CD4-positive, alpha-beta T cell treated with Interferon alpha-2 for 1 hour (primary cell): ENCODE measurements at places on chromosomes 12 and 14.

DNA sequence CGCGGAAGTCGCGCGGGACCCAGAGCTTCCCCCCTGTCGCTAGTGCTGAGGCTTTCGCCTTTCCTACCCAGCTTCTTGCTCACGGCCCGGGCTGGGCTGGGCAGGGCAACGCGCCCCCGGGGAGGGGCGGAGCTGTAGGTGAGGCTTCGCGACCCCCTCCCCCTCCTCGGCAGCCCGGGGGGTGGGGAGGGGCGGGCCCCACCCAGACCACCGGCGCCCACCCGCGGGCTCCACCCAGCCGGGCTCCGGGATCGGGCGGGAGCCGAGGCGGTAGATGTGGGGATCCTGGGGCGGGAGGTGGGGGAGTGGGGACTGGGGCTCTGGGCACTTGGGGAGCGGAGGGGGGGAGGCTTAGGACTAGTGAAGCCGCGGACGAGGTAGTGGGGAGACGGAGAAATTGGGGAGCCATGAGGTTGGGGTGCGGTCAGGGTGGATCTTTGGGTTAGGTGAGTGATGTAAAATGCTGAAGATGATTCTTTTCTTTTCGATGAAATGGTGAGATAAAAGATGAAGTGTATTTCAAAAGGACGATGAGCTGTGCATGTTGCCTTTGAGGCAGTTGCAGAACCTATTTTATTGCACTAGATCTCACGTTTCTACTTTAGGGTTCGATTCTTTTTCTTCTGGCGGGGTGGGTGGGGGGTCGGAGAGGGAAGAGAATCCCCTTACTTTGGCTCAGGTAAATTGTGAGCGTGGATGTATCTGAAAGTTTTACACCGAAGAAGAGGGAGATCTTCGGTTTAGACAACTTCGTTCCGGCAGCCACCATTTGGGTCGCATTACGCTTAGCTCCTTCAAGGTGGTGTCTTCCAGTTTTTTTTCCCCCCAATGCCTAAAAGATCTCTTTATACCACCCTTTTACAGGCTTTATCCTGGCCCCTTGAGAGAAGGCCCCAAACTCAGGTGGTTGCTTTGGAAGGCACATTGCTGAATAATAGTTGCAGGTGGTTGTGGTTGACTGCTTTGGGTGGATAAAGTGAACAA lies 619 bp downstream of the ERC1 start:
- DNase-seq, result no peak

DNA sequence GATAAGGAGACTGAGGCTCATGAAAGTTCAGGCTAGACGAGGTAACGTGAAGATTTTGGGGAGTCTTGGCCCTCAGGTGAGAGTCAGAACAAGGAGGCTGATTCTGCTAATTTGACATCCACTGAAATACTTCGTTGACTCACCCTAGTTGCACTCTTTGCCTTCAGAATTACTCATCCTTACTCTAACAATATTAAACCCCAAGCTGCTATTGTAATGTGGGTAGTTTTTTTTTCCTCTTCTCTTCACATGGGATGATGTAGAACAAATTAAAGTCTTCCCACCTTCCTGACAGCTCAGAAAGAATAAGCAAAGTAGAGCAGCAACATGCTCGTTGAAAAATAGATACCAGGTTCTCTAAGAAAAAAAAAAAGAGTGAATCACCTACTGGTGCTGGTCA lies 22.0 kb upstream of the SRRM4 start:
- no peak for DNase-seq

GRCh38 chr14:105042813-105043212 lies 21.9 kb upstream of the CDCA4 start:
- no peak for DNase-seq

- DNase-seq, result no peak
Observed at GRCh38 chr12:79367032-79367589, 323.7 kb downstream of the PAWR start.

DNA sequence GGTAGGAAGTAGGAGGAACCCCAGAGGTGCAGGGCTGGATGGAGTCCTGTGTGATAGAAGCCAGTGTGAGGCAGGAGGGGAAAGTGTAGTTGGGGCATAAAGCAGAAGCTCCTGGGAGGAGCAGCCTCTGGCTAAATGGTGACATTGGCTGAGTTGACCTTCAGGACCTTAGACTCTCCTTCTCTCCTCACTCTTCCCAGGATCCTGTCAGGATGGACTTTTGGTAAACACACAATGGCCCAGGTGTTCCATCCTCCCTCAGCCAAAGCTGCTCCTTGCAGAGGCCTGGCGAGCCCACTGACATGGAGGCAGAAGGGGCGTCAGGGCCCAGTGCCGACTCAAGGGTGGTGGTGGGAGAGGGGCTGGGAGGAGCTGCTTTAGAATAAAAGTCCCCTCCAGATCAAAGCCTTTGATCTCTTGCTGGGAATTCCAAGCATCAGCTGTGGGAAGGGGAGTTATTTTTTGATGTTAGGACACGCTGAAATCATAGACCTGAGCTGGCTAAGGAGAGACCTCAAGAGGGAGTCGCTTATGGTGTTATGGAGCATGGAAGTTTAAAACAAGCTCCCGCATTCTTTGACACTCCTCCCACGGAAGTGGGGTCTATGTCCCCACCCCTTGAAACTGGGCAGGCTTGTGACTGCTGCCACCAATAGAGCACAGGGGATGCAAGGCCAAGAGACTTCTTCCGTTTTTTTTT lies 44.1 kb downstream of the SMIM41 start:
- no peak for DNase-seq

DNA sequence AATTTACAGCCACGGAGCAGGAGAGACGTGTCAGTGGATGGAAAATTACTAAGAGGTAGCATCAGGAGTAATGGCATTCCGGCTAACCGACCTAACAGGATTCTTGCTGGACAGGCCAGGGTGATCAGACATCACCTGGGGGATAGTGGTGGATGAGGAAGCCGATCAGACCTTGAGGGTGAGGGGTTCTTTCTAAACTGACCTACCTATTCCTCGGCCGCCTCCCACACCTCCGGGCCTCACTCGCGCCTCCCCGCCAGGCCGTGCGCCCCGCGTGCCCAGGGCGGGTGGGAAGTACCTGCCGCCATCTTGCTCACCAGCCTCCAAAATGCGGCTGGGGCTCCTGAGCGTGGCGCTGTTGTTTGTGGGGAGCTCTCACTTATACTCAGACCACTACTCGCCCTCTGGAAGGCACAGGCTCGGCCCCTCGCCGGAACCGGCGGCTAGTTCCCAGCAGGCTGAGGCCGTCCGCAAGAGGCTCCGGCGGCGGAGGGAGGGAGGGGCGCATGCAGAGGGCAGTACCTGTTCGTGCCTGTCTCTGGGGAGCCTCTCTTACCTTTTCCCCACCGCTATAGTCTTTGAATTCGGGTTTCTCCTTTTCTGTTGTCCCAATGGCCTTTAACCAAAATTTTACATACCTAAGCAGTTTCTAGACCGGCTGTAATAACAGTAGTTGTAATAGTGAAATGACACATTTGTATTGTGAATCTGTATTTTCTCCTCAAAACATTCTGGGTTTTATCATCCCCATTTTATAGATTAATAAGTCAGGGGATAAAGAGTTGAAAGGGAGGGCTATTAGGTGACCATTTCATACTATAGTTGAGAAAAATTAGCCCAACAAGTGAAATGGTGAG lies at the start of gene TMPRSS12:
Gene TMPRSS12 (plus strand): TSS at position 290 of the 857 bp plus-strand sequence. CDS start 39 bp downstream, at position 329.
- DNase-seq, result no peak

GRCh38 chr12:98612696-98613334 lies 19.3 kb downstream of the SLC25A3 start:
- no peak for DNase-seq

DNA sequence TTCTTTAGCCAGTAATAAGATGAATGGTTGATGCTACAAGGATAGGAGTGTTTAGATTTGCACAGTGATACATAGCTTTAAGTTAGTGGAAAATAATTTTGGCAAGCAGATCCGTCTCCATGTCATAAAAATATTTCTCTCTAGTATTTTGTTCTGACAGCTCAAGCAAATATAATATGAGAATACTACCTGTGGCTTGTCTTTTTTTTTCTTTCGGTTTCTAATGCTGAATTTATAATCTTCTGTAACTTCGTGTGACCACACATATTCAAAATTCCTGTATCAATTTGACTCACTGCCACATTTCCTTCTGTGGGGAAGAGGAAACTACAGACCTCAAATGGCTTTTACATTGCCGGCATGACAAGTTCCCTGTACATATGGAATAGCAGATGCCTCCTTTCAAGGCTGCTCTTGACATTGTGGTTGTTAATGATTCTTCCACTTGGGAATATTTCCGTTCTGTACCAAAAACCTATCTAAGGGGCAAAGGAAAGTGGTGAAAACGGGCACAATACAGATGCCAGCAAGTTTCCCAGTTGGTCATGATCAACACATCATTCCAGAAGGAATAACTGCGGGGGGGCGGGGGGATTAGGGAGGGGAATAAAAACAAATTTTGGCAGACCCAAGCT lies 103.6 kb upstream of the CCDC91 start:
- no peak for DNase-seq

DNA sequence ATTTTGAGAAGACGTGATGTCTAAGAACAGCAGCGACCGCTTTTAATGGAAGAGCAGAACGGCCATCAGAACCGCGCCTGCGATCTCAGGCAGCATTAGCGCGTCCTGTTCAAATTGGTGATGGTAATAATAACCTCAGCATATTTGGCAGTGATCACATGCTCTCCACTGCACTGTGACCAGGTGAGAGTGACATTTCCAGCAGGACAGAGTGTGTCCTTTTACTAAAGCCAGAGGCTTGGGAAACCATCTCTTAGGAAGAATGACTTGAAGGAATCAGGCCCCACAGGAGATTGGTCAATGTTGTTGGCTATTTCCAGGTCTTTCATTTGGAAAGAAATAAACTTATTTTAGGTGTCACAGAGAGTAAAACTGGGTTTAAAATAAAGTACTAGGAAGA lies 51.4 kb upstream of the FBXO21 start:
- DNase-seq, result no peak

GRCh38 chr14:51880835-51881580 lies 20.6 kb downstream of the GNG2 start:
- no peak for DNase-seq

DNA sequence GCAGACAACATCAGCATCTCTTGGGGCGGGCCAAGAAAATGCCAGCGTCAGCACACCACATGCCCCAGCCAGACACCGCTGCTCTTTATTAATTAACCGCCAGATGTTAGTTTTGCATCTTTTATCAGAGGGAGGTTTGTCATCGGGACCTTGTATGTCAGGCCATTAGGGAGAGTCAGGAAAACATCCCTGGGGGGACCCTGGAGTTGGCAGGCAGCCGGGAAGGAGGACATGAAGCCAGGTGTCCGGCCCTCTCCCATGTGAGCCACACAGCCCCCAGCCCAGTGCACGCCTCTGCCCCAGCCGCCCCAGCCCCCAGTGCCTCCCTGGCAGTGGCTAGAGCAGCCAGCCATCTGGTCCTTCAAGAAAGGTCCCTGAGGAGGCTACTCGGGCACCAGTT lies 56.9 kb upstream of the FAM222A start:
- DNase-seq, result no peak

DNA sequence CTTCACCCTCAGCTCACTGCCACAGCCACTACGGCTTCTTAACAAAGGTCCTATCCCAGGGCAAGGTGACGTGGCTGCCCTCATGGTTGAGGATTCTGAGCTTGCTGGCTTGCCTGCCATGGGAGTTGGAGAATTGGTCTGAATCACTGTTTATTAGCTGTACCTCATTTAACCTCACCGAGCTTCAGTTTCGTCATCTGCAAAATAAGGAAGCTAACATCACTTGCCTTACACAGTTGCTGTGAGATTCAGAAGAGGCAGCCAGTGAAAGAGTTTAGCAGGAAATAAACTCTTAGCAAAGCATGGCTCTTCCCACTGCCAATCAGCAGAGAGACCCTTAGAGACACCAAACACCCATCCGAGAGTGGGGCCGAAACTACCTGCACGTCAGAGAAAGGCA lies 90.1 kb upstream of the KCNA1 start:
- no peak for DNase-seq

DNA sequence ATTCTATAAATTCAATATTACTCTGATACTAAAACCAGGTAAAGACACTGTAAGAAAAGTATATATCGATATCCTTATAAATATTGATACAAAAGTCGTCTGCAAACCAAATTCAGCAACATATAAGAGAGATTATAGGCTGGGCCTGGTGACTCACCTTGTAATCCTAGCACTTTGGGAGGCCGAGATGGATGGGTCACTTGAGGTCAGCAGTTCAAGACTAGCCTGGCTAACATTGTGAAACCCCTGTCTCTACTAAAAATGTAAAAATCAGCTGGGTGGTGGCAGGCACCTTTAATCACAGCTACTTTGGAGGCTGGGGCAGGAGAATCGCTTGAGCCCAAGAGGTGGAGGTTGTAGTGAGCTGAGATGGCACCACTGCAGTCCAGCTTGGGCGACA lies 13.5 kb upstream of the TUBA1C start:
- DNase-seq, result no peak

DNA sequence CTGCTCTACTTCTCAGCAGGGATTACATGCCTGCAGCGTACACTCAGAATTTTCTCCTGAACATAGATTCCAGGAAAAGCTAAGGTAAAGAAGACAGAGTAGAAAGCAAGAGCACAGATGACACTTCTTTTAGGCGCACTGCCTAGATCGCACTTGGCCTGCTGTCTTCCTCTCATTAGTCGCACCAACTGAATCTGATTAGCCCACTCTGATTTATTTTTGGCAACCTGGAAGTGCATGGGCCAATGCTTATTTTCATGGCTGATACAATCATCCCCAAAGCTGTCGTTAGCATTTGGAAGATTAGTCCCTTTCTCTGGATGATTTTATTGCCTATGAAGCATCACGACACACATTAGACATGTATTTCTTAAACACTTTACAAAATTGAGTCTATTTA lies 152.5 kb downstream of the PTPRO start:
- DNase-seq, result no peak

DNA sequence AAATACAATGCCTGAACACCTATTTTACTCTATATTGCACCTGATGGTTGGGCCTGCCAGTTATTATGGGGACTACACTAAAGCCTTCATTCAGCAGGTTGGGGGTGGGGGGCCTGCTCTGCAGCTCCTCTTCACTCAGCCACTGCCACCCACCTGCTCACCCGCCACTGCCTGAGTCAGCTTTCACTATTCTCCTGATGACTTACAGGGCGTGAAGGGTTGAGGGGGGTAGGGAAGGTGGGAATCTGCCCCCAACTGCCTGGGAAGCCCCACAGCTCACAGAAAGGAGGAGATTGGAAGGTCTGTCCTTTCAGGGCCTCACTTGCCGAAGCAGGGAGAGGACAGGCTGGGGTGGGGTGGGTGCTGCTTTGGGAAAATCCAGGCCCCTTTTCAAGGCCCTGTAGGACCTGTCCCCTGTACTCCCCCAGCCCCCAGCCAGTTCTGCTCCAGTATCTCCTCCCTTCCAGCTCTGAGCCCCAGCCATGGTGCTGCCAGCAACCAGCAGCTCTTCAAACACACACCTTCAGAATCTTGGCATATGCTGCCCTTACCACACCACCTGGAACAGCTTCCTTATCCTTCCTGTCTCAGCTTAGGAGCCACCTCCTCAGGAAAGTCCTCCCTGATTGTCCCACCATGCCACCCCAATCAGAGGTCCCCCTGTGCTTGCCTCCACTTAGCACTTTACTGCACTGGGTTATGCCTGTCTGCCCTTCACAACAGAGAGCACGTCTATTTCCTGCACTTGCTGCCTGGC lies 33.1 kb downstream of the IRF2BPL start:
- no peak for DNase-seq
